NCI-H345 (cell line): ENCODE measurements at places on chromosomes 1 and 21.

- DNase-seq: no peak
Measured at GRCh38 chr1:110214454-110215404, 4.6 kb downstream of the KCNC4 start.

- no peak for DNase-seq
Measured at GRCh38 chr1:4086921-4087320, 186.8 kb upstream of the C1orf174 start.

DNA sequence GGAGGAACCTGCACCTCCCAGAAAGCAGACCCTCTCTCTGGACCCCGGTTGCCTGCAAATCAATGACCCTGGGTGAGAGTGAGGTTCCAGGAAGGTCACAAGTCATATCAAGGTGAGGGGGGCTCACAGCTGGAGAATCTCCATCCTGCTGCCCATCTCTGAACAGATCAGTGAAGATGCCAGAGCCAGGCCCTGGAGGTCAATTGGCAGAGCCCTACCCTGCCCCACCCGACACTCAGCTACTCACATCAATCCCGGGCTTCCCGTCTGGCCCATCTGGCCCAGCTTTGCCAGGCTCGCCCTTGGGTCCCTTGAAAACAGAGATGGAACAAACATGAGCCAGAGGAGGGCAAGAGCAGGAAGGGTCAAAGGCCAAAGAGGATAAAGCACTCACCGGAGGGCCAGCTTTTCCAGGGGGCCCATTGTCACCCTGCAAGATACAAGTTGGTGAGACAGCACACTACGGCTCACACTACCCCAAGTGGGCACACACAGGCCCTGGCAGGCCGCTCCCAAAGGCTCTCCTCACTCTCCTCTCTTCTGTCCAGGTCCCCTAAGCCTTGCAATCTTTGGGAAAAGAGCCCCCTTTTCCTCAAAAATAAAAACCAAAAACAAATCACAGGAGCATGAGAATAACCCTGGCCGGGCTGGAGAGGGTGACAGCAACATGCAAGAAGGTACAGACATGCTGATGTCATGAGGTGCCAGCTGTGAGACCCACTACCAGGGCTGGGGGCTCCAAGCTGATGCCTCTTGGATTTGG lies 2.9 kb downstream of the COL9A2 start:
- no peak for DNase-seq

DNA sequence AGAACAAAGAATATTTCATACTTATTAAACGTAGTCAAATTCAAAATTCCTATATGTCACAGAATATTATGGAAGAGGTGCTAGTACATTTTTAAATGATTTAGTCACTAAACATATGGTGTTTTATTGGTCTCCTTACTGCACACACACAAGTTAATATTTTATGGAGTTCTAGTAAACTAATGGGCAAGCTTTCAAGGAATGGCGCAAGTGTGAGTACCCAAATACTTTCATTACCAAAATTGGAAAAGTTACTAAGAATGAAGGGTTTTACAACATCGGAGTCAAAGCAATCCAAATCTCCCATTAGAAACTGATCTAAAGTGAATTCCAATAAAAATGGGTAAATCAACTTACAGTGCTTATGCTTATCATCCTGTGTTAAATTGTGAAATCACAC lies 921.9 kb downstream of the ADGRL2 start:
- no peak for DNase-seq

DNA sequence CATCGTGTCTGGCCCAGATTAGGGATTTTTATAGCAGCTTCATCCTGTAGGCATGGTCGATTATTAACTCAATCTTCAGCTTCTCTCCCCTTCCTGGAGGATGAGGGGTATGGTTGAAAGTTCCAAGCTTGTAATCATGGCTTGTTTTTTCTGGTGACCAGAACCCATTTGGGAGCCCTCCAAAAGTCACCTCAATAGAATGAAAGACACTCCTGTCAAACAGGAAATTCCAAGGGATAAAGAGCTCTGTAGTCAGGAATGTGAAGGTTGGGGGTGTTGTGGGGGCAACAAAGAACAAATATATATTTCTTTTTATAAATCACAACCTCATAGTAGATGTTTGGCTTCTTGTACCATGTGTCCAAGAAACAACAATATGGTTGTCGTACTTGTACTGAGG lies 212.7 kb upstream of the ESRRG start:
- no peak for DNase-seq

GRCh38 chr1:22115286-22115685 lies 27.6 kb downstream of the WNT4 start:
- no peak for DNase-seq

GRCh38 chr1:246587032-246587431 lies 20.8 kb downstream of the CNST start:
- no peak for DNase-seq

- DNase-seq: no peak
Measured at GRCh38 chr1:231166398-231166797, 4.5 kb downstream of the TRIM67 start.

GRCh38 chr1:43235040-43235439 lies 34.7 kb upstream of the TMEM125 start:
- DNase-seq: no peak

GRCh38 chr1:159802111-159802510 lies at the start of gene FCRL6:
FCRL6 (plus strand) TSS chr1:159802360; CDS start chr1:159802425, 65 bp downstream.
- no peak for DNase-seq

GRCh38 chr1:23544444-23545389 lies 13.7 kb upstream of the E2F2 start:
- DNase-seq: peak; percentile 74

- DNase-seq: peak; percentile 34
Measured at GRCh38 chr1:65147424-65148177, 402 bp upstream of the AK4 start.

DNA sequence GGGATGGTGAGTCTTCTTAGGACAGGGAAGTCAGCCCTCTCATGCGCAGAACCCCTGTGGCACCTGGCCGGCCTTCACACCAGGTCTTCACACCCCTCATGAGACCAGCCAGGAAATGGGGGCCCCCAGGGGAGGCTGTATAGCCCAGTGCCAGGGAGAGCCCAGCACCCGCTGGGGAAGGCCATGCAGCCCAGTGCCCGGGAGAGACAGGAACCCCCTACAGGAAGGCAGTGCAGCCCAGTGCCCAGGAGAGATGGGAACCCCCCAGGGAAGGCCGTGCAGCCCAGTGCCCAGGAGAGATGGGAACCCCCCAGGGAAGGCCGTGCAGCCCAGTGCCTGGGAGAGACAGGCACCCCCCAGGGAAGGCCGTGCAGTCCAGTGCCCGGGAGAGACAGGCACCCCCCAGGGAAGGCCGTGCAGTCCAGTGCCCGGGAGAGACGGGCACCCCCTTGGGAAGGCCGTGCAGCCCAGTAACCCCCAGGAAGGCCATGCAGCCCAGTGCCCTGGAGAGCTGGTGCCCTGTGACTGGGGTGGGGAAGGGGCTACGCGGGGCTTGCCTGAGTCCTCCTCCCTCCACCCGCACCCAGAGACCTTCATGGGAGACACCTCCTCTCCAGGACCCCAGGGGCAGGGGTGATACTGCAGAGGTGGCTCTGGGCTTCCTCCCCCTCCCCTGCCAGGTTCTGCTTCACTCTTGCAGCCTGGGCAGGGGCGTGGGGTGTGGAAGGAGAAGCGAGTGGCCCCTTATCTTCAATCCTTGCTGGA lies 110.5 kb upstream of the COL6A1 start:
- DNase-seq: no peak

DNA sequence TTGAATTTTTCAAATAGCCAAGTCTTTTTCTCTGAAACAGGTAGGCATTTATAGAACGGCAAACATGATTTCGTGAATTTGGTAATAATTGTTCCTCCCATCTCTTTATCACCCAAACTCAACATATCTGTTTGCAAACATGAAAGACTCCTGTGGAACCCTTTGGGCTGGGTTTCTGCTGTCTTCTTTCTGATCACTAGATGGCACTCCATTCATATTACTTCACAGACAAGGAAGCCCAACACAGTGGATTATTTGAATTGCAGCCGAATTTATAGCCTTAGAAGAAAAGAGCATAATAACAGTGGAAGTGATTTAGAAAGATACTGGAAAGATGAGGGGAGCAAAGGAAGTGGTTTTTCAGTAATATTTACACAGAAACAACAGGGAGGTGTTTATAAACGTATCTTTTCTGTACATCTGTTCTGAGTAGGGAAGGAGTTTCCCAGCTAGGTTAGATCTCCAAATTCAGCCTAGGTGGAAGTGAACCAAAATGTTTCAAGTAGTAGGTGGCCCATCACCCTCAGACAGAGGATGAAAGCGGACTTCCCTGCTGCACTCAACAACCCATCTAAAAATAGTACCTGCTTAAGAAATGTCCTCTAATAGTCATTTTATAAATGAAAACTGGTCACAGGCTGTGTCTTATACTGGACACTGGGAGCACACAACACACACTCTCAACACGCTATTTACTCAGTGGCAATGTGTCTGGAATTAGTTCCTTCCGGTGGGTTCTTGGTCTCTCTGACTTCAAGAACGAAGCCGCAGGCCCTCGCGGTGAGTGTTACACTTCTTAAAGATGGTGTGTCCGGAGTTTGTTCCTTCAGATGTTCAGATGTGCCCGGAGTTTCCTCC lies 67.6 kb downstream of the MAP3K21 start:
- peak; percentile 58 for DNase-seq

DNA sequence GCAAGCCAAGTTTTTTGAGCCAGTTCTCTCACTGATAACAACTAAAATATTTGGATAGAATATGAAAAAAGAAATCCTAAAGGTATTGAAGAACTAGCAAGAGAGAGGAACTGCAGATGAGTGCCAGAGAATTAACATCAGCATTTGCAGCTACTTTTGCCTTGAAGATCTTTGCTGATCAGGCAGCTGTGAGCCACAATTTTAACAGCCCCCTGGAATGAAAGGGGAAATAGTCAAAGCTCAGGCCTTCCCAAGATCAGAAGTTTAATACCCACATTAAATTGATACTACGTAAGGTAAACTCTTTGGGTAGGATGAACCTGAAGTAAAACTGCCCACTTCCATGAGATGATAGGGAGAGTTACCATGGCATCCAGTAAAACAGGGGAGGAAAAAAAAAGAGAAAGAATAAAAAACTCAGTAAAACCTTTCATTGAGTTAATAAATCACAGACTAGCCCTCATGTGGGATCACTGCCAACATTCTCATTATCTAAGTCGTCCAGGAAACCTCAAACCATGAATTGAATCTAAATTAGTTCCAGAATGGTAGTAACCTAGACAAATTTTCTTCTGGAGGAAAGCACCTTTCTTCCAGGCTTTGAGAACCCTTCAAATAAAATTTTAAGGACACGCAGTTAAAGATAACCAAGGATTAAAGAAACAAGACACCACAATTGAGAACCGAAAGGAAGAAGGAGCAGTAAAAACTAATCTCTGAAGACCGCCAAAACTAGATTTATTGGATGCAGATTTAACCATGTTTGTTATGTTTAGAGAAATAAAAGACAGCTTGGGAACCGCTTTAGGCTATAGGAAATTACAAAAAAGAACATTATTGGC lies 28.3 kb downstream of the SCP2 start:
- DNase-seq: no peak

DNA sequence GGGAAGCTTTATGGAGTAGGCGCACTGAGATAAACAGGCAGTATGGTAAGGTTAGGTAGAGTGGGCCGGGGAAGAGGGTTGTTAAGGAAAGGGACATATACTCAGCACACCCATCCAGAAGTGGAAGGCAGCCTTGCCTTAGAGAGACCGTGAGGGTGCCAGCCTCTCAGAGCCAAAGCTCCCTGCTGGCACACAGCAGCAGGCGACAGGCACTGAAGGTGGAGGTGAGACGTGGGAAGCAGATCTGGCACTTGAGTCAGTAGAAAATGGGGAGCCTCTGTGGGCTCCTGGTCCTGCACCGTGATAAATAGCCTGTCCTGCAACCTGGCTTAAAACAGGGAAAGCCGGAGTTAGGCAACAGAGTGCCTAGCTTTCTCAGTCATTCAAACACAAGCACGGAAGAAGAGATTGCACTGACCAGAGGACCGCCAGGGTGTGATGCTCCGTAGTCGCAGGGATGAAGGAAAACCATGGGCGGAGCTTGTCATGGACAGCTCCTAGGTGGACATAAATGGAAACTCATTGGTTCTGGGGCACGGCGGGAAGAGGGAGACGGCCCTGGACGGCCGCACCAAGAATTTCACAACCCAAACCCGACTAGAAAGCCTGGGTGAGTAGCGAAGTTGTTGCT lies 15.5 kb downstream of the KCNK1 start:
- no peak for DNase-seq

- DNase-seq: no peak
Measured at GRCh38 chr1:171596119-171596518, 25.9 kb upstream of the MYOCOS start.

GRCh38 chr1:22739648-22740385 lies 29.2 kb downstream of the EPHB2 start:
- DNase-seq: no peak

GRCh38 chr21:36773117-36773516 lies 74.2 kb downstream of the SIM2 start:
- DNase-seq: no peak

DNA sequence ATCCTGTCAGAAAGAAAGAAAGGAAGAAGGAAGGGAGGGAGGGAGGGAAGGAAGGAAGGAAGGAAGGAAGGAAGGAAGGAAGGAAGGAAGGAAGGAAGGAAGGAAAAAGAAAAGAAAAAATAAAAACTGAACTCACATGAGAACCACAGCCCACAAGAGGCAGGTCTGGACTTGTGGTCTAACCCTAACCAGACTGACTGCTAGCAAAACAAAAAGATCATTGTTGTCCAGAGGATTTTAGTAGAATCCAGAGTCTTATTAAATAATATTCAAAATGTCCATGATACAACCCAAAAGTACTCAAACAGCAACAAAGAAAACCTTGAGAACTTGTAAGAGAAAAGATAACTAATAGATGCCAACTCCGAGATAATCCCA lies 4.7 kb upstream of the ITGB2 start:
- DNase-seq: no peak

- DNase-seq: no peak
Measured at GRCh38 chr1:41848216-41848952, 70.3 kb downstream of the HIVEP3 start.

DNA sequence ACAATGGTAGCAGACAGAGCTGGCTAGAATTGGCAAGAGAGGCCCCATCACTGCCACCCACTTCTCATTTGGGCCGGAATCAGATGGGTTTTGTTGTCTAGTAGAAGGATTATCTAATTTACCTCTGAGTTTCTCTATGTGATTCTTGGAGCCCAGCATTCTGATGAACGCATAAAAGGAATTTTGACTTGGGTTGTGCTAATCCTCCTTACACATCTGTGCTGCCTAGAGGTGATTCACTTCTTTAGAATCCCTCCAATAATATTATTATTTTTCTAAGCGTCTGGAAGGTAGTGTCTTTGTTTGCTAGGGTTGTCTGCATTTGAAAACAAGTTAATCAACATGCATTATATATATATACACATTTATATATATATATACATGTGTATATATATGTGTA lies 118.1 kb downstream of the RUNX1 start:
- DNase-seq: no peak

- no peak for DNase-seq
Measured at GRCh38 chr1:5953386-5953785, 38.8 kb downstream of the NPHP4 start.
